ENCODE measurements at places on chromosomes 6 and 20.

- DNase-seq = no peak
These were observed 10.3 kb downstream of the CEP85L start for GRCh38 chr6:118641042-118641441.

- DNase-seq = no peak
These were observed 26.5 kb downstream of the ULBP1 start for GRCh38 chr6:149990212-149990660.

GRCh38 chr6:31689249-31690110 is 8.6 kb upstream of the LY6G5C start:
- DNase-seq = no peak

- no peak for DNase-seq
These were observed 620.9 kb downstream of the PHF3 start for GRCh38 chr6:64256483-64256882.

Measured in T-helper 17 cell (primary cell).